D721Med (cell line): ENCODE measurements at places on chromosomes 4 and X.

DNA sequence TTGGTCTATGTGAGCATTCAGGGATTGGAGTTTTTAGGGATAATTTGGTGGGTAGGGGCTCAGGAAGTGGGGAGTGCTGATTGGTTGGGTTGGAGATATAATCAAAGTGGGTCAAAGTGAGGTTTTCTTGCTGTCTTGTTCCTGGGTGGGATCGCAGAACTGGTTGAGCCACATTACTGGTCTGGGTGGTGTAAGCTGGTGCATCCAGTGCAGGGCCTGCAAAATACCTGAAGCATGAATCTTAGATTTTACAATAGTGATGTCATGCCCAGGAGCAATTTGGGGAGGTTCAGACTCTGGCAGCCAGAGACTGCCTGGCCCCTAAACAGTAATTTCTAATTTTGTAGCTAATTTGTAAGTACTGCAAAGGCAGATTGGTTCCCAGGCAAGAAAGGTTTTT lies 665.6 kb upstream of the PRKX start:
- DNase-seq = no peak

GRCh38 chrX:118345464-118346257 lies at the start of gene WDR44:
WDR44 (plus strand) TSS chrX:118346106; CDS start chrX:118346504, 398 bp downstream.
- DNase-seq = peak; percentile 36

DNA sequence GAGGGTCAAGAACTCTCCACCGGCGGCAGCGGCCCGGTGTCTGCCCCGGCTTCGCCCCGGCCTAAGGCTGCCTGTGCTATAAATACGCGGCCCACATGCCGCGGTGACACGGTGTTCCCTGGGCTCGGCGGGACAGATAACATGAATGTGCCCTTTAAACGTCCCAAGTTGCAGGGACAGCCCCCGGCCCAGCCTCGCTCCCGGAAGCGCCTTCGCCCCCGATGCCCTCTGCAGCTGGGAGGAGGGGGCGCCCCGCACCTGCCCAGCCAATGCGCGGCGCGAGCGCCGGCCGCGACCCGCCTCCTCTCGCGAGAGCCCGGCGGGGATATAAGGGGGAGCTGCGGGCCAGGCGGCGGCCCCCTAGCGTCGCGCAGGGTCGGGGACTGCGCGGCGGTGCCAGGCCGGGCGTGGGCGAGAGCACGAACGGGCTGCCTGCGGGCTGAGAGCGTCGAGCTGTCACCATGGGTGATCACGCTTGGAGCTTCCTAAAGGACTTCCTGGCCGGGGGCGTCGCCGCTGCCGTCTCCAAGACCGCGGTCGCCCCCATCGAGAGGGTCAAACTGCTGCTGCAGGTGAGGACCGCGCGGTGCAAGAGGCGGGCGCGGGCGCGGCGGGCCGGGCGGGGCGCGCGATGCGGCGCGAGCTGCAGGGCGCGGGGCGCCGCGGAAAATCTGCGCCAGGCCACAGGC lies at the start of gene SLC25A4:
SLC25A4 (plus strand) TSS at position 355 of the 689 bp plus-strand sequence; CDS start at position 462, 107 bp downstream.
- DNase-seq = peak; percentile 65

DNA sequence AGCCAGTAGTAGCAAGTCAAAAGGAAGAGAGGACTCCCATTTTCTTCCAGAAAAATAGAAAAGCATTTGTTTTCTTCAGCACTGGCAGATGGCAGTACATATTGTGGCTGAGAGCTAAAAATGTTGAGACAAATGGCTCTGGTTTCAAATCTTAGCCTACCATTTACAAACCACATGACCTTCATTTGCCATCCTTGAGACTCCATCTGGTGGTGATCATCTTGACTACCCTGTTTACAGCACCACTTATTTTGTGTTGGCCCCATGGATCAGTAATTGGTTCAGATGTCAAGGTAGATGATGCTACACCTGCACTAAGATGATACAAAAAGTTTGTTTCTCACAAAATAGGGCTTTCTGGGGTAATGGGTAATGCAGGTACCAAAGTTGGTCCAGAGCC lies 951.8 kb upstream of the IGFBP7 start:
- DNase-seq = no peak

DNA sequence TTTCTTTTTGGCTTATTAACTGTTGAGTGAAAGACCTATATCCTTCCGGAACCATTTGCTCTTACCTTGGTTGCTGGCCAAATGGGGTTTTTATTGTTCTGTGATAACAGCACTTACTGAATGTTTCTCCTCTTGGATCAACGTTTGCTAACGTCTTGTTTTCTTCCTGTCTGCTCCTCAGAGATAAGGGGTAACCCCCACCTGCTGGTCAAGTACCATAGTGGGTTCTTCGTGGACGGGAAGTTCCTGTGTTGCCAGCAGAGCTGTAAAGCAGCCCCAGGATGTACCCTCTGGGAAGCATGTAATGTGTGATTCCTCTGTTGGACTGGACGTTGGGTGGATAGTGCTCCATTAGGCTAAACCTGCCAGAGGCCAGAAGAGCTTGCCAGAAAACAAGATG lies 15.3 kb downstream of the BMX start:
- DNase-seq = no peak

GRCh38 chrX:30259927-30260326 lies 13.0 kb downstream of the MAGEB1 start:
- DNase-seq = no peak

GRCh38 chrX:118554511-118554910 lies 58.9 kb downstream of the DOCK11 start:
- no peak for DNase-seq

DNA sequence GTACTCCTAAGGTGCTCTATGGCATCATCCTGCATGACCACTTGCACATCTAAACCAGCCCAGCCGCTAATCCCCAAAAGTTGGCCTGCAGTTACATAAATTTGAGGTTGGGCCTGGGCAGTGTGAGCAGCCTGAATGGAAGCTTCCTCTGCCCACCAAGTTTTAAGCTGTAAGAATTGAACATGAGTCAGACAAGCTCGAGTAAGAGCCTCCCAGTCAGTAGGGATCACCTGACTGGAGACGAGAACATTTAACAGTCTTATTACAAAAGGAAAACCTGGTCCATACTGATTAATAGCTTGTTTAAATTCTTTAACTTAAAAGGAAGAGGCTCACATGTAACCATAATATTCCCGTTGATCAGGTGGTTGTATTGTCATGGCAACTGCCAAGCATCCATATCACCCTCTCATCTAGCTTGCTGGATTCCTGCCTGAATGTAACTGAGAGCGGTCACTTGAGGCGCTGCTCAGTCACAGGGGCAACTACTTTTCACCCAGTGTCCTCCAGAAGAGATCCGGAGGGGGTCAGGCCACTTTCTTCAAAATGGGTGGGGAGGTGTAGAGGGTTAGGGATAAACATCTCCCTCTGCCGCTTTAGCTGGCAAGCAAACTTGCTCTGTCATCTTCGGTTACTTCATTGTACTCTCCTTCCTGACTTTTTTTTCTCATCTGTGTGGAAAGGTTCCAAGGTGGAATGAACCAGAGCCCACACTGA lies 56.6 kb upstream of the WDR1 start:
- no peak for DNase-seq

- DNase-seq = no peak
These were observed 26.9 kb upstream of the SPANXB1 start for GRCh38 chrX:140975472-140975871.

DNA sequence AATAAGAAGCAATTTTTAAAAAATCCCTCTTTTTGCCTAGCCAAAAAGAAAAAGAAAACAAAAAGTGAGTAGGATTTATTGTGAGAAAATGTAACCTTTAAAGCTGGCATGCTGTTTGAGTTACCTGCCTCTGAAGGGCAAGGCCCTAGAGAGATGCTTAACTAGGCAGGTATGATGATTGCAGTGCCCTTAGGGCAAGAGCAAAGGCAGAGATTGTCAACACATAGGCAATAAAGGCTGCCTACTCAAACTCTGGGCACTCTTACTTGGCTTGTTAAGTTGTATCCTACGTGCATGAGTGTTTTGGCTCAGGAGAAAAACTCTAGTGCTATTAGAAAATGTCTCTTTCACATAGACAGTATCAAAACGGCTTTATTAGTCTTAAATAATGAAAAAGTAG lies 306.0 kb downstream of the RPA4 start:
- DNase-seq = no peak

- no peak for DNase-seq
These were observed 51.0 kb downstream of the BEX1 start for GRCh38 chrX:103012945-103013344.

GRCh38 chr4:169142906-169143305 lies 127.8 kb downstream of the SH3RF1 start:
- DNase-seq = no peak
